ENCODE measurements at places on chromosomes 2 and 18.

DNA sequence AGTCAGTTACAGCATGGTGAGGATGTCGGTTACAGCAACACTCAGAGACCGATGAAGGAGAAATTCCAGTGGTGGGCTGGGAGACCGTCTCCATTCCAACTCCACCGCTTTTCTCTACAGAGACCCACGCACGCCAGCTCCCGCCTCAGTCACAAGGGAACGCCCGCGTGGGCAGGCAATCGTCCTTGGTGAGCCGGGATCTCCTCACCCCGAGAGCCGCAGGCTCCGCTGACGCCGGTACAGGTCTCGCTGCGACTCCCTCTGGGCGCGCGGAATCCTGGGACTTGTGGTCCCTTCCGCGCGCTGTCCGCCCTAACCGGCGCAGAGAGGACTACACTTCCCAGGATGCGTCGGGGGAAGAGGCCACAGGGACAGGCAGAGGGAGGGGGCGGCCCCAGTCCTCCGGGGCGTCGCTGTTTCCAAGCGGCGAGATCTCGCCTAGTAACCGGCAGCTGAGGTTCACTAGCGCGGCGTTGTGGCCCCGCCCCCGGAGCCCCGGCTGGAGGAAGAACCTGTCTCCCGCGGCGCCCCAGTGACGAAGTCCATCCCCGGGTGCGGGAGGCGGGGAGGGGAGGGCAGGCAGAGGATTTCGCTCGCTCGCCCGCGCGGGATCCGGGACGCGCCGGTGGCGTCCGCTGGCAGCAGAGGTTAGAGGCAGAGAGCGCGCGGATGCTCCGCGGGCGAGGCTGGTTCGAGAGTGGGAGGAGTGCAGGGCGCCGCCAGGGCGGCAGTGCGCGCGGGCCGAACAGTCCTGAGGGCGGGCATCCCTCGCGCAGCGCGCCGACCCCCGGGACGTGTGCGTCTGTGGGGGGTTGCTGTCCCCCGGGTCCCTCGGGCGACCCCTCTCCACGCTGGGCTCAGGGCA, at the start of gene EML6:
EML6 (plus strand) TSS at position 532 of the 865 bp plus-strand sequence. CDS start 1,400 bp downstream, outside the sequence.
- DNase-seq = peak; percentile 98

- DNase-seq = no peak
Observed at GRCh38 chr2:26970928-26971627, 641 bp downstream of the MAPRE3 start.

GRCh38 chr2:114421781-114422180, 20.7 kb upstream of the DPP10 start:
- DNase-seq = no peak

DNA sequence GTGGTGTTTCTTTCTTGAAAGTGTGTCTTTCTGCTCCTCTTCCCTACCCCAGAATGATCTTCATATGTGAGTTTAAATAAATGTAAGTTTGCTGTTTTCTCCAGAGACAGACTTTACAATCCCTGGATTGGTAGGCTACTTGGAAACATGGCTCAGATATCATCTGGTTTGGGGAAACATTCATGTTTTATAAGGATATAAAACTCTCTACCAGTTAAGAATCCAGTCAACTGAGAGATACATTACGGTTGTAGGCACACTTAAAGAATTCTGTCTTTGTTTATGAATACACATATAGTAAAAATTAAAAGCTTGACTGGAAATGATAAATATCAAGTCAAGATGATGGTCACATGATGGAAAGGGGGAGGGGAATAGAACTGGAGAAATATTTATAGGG, 739.3 kb downstream of the SLC4A3 start:
- DNase-seq = no peak

Measured in stimulated activated CD4-positive, alpha-beta T cell treated with anti-CD3 and anti-CD28 coated beads, Interleukin-4, amount 100 ng/mL, for 24 hours (primary cell).